ENCODE measurements at places on chromosomes 7 and 10.

- DNase-seq, result no peak
These were observed 5.1 kb upstream of the ZNF775 start for GRCh38 chr7:150374026-150374425.

GRCh38 chr7:55489552-55489951 lies 82.8 kb downstream of the VOPP1 start:
- DNase-seq, result no peak

DNA sequence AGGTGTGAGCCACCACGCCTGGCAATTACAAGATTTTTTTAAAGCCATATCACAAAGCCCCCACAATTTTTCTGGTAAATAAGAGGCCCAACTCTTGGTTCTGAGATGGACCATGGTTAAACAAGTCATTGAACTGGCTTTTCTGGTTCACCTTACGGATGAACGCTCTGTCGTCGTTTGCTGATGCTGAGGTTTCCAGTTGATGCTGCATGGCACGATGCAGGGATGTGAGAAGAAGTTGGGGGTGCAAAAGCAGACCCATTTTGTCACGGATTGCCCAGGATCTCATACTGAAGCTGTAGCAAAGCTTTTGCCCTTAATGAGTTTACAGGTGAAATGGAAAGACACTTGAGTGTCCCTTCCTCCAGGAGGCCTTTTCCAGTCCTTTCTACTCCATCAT lies 2.0 kb upstream of the IL2RA start:
- no peak for DNase-seq

DNA sequence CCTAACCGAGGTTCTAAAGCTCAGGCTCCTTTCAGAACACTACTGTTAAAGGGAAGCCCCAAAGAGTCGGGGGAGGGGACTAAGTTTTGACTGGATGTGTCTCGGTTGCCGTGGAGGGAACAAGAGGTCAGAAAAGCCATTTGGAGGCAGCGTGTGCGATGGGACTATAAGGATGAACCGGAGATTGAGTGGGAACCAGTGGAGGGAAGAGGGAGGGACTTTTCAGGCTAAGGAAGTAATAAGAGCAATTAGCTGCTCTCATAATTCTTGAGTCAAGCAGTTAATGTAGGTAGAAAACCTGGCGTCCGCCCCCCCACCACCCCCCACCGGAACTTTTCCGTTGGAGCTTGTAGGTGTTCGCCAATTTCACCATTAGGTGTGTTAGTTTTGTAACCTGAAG lies 491 bp upstream of the AKAP9 start:
- DNase-seq, result no peak
